NCI-H524 (cell line): ENCODE measurements at places on chromosomes 2 and 18.

GRCh38 chr2:150090031-150090430, 397.4 kb downstream of the RND3 start:
- peak; percentile 2 for DNase-seq

- DNase-seq: no peak
Observed at GRCh38 chr2:239827523-239827890, 197.6 kb downstream of the NDUFA10 start.

GRCh38 chr2:49938268-49938667, 784.0 kb upstream of the FSHR start:
- no peak for DNase-seq

GRCh38 chr2:43070030-43070429, 156.4 kb downstream of the ZFP36L2 start:
- DNase-seq: no peak

GRCh38 chr2:14759082-14759481, 126.6 kb downstream of the LRATD1 start:
- DNase-seq: no peak

DNA sequence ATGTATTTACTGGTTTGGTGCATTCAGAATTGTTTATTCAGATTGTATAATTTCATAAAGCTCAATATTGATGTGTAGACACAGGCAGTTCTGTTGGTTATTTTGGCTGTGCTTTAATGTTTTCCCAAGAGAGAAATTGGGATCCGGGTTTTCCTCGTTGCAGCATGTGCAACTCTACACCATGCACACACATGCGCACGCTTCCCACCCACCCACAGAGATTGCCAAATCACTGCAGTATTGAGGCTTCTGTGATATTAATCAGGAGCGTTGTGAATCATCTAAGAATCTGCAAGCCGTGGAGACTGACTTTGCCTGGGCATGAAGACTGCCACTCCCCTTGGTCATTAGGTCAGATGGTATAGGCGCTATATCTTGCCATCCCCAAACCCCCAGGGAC, 571.5 kb downstream of the SLC4A3 start:
- no peak for DNase-seq

DNA sequence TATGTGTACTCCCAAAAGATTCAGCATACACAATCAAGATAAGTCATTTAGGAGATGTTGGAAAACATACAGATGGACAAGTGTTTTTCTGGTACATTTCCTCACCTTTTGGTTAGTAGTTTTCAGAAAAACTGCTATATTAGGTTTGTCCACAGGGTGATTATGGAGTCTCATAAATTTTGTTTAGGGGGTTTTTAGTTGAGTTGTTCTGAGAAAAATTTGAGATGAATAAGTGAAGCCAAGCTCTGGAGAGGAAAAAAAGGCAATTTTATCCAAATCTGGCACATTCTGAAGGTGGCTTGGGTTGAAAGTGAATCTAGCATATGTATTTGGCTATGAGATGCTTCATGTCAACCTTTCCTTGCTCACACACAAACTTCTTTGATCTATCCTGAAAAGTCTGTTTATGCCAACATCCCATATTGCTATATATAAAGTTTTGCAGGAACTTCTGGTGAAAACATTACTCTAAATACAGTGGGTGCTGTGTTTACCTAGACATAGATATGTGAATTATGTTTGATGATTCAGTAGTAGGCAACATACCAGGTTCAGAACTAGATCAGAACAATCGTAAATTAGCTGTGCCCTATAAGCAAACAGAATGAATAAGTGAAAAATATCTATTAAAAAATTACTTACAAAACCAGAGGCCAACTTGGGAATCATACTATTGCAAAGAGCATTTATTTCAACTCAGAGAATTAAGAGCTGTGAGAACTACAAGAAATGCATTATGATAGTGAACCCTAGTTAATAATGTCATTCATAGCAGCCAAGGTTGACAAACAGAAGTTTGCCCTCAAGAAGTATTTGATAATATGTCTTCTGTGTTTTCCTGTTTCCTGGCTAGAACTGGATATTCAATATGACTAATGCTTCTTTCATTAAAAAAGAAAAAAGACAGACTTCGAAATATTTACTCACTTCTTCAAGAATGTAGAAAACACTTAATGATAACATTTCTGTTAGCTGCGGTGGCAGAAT, 552.0 kb downstream of the IRS1 start:
- DNase-seq: no peak

DNA sequence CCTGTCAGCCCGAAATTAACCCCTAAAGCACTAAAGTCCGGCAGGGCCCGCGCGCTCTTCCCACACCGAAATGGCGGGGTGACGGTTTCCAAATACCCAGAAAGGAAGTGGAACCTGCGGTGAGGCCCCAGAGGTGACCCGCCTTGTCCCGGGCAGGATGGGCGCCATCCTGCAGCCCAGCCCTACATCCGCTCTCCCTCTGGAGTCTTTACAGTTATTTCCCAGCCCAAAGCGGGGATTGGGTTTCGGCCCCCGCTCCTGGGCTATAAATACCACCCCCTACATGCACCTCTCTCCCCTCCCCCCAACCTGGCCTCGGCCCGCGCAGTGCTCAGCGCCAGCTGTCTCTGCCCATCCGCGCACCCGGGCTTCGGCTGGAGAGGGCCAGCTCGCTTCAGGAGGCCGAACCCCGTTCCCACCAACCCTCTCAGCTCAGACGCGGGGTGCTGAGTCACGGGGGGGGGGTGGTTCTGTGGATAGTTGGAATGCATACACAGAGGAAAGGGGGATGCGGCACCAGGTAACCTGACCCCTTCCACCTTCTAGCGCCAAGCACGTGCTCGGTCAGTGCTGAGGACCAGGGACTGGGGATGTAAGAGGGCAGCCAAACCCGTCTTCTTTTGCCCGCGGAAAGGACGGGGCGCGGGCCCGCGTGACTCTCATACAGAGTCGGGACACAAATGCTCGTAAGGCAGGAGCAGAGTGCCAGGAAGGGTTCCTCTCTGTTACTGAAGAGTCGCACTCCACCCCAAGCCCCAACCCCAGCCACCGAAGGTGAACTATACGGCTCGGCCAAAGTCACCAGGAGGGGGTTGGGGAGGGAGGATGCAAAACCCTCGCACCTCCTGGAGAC, at the start of gene TUBA4B:
Gene TUBA4B (plus strand): TSS at position 344 of the 853 bp plus-strand sequence. CDS start 165 bp downstream, at position 509.
- peak; percentile 54 for DNase-seq

DNA sequence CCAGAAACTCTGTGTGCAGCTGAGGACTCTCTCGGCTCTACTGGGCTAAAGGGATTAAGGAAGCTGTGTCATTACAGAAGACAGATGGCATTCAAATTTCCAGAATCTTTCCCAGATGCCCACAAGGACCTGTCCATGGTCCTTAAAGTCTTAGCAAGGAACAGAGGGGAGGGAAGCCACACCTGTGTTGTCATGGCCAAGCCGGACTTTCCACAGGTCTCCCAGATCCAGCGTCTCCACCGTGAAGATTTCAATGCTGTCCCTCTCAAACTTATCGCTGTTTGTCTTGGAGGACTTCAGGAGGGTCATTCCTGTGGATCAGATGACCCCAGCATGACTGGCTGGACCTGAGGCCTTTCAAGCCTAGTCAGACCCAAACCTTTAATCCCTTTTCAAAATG, 114.5 kb downstream of the LOXHD1 start:
- peak; percentile 87 for DNase-seq

DNA sequence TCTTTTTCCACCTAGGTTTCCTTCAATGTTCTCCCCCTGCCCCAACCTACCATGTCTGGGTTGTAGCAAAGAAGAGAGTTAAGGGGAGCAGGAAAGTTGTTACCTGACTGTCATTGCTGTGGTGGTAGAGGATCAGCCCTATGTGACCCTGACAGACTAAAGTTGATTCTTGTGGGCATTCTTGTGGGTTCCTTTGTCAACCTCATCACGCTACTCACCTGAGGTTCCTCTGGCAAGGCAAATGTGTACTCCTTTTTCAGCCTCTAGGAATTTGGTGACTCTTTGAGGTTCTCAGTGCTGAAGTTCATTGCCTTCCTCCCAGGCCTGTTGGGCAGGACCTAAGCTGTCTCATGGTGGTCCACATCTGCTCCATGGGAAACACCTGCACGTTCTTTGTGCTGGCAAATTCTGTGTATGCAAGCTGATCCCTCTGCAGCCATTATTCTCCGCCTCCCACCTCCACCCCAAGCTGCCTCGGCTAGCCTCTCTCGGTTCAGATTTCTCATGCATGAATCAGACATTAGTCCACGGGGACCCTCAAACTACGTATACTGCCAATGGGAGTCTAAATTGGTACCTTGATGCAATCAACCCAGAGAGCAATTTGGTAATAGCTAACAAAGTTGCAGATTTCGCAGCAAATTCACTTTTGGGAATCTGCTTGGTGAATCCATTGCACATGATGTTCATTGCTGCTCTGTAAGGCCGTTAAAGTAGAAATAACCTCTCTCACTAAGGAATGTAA, 1.5 kb upstream of the GMCL1 start:
- no peak for DNase-seq

GRCh38 chr2:105873721-105874120, 129.0 kb downstream of the NCK2 start:
- no peak for DNase-seq

DNA sequence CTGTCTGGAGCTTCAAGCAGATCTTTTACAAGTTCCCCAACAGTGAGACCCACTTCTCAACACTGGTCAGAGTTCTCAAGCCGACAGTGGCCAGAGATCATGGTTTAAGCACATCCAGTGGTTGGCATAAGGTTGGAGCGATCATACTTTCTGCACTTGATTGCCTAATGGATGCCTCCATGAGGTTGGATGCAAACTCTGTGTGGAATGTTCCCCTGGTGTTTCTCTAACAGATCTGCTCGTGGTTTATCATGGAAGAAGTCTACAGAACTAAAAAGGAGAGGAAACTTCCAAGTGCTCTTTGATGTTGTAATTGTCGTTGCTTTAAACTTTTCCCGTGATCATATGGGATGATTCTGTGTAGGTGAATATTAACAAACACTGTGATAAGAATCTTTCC, 60.7 kb downstream of the SH3RF3 start:
- no peak for DNase-seq

- no peak for DNase-seq
Observed at GRCh38 chr2:224793946-224794345, 77.8 kb upstream of the CCDC195 start.

- no peak for DNase-seq
Observed at GRCh38 chr2:18525236-18525635, 35.2 kb downstream of the RDH14 start.
